ENCODE measurements at places on chromosomes 1 and 21. TPM values are rescaled to one million over a fixed set of nuclear protein-coding genes. Genes with fewer than 3 reads are reported as not detected.

Gene NUP210L
- not detected for total RNA-seq

Gene ERICH3
- 0.14 TPM for total RNA-seq

Gene S100A3
- total RNA-seq: 10.2 TPM

Gene SPTA1
- not detected for total RNA-seq

Gene AADACL4
- not detected for total RNA-seq

Gene VANGL2
- total RNA-seq: 7.2 TPM

Gene AMY1A
- not detected for total RNA-seq

Gene SFN
- 213 TPM for total RNA-seq
